Prostate gland (tissue), 2 donors: ENCODE measurements at places on chromosomes 1 and 21. TPM values are rescaled to one million over a fixed set of nuclear protein-coding genes. Genes with fewer than 3 reads are reported as not detected.

- no peak for DNase-seq
Measured at GRCh38 chr1:220901881-220902280, 22.6 kb downstream of the HLX start.

GRCh38 chr1:208221291-208221622, 22.9 kb downstream of the PLXNA2 start:
- no peak for DNase-seq

DNA sequence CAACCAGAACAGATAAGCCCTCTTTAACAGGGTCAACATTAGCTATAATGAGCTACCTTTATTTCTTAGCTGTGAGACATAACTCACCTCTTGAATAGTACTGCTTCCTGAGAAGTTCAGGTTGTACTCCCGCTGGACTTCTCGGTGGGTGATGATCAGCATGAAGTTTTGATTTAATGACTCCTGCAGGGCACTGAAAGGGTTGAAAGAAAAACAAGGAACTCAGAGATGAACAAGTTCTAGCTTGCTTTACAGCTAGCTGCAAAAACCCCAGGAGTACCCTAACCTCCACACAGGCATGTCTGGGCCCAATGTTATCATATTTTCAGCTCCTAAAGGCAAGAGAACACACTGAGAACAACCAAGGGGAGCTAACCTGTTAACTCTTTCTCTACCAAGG, 254.4 kb downstream of the FAF1 start:
- peak; percentile 12 for DNase-seq

DNA sequence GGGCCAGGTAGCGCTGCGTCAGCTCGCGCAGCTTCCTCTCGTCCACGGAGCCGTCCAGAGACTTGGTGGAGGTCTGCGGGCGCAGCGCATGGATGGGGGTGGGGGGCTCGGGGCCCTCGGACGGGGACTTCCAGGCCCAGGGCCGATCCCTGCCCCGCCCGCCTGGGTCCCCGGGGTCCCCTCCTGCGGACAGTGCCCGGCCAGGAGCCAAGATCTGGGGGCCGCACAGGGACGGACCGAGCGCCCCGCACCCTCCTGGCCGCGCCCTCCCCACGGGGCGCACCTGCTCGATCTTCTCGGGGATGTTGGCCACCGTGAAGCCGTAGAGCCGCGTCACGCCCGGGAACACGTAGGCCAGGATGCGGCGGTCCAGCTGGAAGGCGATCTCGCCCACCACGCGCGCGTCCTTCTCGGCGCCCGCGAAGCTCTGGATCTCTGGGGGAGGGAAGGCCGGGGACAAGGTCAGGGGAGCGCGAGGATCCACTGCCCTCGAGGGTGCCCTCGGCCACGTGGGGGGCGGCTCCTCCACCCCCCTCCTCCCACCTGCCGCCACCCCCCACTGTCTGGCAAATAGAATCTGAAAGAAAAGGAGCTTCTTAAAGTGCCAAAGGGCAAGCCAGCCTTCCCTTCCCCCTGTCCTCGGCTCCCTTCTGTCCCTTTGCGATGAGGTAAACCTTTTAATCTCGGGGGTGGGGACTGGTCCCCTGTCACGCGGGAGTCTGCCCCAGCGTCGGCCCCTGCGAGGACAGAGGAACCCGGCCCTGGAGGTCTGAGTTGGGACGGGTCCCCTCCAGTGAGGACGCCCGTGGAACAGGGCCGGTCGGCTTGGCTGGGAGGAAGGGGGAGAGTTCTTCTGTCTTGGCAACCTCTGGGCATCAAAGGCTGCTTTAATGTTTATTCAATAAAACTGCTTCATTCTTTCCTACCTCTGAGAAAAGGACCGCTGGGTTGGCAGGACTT, 6.5 kb upstream of the FTCD start:
- DNase-seq: peak; percentile 60

DNA sequence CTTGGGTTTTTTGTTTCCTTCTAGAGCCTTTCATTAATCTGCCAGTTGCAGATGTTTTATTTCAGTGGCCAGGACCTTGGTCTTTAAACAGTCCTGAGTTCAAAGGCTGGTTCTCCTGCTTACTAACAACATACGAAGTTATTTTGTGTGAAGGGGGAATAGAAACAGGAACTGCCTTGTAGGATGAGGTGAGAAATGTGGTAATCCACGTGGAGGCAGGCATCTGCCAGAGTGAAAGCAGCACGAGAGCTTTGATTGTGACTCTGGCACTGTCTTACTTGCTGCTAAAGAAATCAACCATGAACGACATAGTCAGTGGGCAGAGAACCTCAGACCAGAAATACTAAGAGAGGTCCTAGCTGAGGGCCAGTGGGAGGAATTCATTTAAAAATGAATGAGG, 30.4 kb downstream of the TMEM63A start:
- DNase-seq: no peak

Gene CFHR1
- total RNA-seq: not detected

Gene TNFRSF8
- 0.32 TPM for total RNA-seq

Gene ADGRB2
- 3.0 TPM for total RNA-seq

Gene MEGF6
- total RNA-seq: 67.3 TPM
